Central memory CD4-positive, alpha-beta T cell (primary cell): ENCODE measurements at places on chromosomes 12 and 14.
A peak's percentile ranks its signal among the peaks of the same experiment; 100 is the strongest.

DNA sequence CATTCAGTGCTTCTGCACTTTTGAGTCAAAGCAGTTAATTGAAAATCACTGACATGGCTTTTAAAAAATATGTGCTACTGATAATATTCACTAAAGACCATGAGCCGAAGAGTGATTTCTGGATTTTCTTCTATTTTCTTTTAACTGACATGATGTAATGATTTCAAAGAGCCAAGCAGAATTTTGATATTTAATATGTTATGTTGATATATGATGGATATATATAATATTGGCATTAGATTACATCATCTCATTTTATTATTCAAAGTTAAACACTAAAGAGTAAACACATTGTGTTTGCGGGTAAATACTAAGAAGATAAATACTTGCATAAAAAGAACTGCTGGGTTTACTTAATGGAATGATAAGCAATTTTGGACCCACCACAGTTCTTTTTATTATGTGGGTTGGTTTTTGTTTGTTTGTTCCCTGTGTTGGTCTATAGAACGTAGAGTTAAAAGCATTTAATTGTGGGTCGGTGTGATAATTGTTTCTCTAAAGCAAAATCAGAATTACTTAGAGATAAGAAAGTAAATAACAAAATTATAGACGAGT lies 692 bp downstream of the SPIC start:
- no peak for DNase-seq

GRCh38 chr12:110010853-110011723 lies 11.9 kb downstream of the ANKRD13A start:
- peak; percentile 32 for DNase-seq

- no peak for DNase-seq
Measured at GRCh38 chr12:99200711-99201384, 446.7 kb upstream of the GARIN6 start.

- peak; percentile 68 for DNase-seq
Measured at GRCh38 chr14:67618617-67619063, 1.1 kb upstream of the ARG2 start.

- no peak for DNase-seq
Measured at GRCh38 chr12:108009442-108010070, 119.5 kb upstream of the WSCD2 start.

DNA sequence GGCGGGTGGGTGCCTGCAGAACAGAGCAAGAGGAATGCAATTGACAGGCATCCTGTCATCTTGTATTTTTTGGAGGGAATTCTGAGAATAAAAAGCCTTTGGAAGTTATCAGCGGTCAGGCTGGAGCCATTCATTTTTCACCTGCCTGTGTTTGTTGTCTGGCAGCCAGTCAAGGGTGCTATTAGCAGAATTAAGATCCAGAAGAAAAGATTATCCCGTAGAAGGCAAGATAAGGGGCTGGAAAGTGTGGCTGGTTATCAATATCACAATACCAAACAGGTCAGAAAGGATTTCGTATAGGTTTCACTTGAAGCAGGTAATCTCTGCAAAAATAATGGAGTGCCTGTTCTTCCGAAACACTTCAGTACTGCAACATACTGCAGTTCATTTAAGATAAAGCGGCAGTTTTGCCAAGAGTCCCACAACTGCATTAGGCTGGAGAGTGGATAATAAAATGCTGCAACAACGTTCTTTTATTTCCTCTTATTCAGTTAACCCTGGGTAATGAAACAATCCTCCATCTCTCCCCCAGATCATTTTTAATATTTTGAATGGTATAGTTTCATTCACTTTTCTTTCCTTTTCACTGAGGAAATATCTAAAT lies 171.2 kb upstream of the CDKN3 start:
- DNase-seq: no peak

DNA sequence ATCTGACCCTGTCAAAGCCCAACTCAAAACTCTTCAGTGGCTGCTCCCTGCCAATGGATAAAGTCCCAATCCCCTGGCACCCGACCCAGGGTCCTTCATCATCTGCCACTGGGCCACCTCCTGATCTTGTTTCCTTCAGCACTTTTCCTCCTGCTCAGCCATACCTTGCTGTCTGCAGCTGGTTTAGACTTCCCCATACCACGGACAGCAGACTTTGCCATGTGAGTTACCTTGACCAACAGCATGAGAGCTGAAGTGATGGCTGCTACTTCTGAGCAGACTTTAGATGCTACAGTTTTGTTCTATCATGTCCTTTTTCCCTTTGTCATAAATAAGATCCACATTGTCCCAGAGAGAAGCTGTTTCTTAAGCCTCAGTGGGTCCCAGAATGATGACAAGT lies 33.3 kb upstream of the STON2 start:
- no peak for DNase-seq

GRCh38 chr14:101770183-101770582 lies 8.7 kb downstream of the PPP2R5C start:
- DNase-seq: no peak

DNA sequence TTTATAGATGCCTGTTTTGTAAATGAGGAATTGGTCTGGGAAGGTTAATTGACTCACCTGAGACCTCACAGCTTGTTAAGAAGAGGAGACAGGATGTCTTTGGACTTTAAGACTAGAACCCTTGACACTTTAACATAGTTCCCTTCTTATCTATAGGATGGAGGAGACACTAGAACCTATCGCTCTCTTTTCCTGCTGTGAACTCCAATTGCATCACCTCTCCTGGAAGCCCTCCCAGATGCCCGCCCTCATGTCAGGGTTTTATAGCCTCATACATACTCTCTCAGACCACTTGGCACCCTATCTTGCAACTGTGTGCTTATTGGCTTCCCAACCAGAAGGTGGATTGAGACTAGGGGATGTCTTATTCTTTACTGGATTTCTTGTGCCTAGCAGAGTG lies 2.5 kb upstream of the CTDSP2 start:
- no peak for DNase-seq

DNA sequence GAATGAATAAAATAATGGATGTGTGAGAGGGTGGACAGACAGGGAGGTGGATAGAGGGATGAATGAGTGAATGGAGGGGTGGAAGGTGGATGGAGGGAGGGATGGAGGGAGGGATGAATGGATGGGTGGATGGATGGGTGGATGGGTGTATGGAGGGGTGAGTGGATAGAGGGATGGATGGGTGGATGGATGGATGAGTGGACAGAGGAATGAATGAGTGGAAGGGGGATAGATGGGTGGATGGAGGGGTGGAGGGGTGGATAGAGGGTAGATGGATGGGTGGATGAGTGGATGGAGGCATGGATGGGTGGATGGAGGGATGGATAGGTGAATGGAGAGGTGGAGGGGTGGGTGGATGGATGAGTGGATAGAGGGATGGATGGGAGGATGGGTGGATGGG lies 47.9 kb upstream of the NOS1 start:
- DNase-seq: no peak

GRCh38 chr12:132622437-132623071 lies 4.0 kb downstream of the P2RX2 start:
- DNase-seq: no peak

- no peak for DNase-seq
Measured at GRCh38 chr14:97287956-97288355, 490.8 kb downstream of the VRK1 start.
